ENCODE measurements at places on chromosomes 4 and X.

DNA sequence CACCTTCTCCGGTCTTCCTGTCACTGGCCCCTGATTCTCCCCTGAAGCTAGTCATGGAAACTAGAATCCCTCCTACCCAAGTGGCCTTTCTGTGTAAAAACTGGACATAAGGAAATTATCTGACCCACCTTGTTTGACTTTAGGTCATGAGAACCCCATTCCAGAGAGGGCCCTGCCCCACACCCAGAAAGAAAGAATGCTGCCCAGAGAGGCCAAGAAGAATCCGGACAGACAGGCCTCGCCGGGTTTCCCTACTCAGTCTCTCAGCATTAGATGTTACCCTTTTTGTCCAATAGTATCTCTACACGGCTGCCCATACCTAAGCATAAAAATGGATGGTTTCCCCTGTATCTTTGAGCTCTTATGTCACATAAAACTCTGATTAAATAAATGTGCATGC, 83.3 kb upstream of the HELT start:
- DNase-seq: no peak

DNA sequence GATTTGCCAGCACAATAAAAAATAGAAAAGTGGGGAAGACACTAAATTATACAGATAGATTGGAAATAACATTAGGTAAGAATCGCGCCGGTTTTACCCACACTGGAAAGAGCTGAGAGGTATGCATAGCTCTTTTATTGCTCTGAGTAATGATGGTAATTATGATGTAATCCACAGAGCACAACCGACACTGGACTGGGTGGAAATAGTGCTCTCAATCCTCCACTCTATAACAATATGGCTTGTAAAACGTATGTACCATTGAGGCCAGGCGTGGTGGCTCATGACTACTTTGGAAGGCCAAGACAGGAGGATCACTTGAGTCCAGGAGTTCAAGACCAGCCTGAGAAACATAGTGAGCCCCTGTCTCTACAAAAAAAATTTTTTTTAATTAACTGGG, 104.3 kb upstream of the RAPGEF2 start:
- peak; percentile 59 for DNase-seq

GRCh38 chr4:81628489-81628888, 156.8 kb upstream of the RASGEF1B start:
- no peak for DNase-seq

DNA sequence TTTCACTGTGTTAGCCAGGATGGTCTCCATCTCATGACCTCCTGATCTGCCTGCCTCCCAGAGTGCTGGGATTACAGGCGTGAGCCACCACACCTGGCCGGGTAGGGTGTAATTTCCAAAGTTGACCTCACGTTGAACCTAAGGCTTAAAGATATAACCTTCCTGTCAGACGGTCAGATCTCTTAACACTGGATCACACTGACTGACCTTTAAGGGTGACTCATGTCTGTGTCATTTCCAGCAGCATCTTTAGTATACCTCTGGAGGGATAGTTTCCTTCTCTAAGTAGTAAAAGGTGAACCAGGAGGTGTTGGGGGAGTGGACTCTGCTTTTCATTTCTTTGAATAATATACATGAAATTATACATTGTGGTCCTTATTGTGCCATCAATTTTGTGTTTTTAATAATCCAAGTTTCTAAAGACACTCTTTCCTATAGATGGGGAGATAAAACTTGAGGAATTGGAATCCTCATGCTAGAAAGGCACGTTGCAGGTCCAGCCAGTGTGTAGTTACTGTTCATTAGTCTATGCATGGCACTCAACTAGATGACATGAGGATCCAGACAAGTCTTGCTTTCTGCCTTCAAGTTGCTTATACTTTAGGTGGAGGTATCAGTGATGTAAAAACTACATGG, 45.7 kb downstream of the ARHGAP10 start:
- DNase-seq: peak; percentile 73

DNA sequence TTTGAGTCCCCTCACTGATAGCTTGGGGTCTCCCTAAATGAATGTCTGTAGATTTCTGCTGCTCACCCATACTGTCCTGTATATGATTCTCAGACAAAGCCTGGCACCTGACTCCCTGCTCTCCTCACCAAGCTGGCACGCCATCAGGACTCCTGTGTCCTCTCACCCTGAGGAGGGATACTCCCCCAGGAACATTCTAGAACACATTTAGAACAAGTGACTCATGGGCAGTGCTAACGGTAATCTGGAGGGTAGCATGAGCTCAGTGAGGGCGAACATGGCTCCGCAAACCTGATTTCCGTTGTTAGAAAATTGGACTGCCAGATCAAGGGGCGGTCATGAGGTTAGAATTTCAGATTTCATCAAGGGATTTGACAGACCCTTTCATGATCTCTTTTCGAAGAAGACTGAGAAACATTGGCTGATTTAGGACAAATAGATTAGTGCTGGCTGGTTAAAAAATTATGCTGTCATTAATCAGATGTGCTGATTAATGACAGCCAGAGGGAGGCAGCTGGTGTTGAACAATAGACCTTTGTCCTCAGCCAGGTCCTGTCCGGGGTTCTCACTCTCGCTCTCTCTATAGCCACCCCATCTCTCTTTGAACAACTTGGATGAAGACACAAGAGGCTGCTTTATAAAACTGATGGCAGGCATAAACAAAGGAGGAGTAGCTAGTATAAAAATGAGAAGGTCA, 244.3 kb downstream of the PTTG2 start:
- no peak for DNase-seq

DNA sequence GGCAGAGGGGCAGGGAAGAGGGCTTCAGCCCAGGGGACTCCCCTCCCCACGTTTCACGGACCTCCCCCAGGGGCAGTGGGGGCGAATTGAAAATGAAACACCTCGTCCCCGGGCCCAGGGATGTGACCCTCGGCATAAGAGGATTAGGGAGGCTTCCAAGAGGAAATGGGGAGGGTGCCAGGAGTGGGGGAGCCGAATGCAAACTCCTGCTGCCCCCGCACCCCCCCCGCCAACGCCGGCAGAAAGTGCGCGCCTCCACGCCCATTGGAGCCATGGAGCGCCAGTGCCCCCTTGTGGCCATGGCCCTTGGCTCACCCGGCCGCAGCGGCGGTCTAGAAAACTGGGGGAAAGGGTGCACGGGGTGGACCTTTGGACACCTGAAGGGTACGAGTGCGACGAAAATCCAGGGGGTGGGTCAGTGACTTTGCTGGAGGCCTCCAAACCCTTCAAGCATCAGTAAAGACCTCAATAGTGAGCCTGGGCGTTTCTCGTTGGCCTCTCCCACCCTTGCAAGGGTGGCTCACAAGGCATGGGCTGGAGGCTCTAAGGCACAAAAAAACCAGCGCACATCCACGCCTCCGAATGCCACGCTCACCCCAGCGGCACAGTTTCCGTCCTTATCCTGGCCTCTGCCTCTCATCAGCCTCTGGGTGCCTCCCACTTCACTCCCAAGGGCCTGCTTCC, 120.8 kb upstream of the PJA1 start:
- peak; percentile 59 for DNase-seq

DNA sequence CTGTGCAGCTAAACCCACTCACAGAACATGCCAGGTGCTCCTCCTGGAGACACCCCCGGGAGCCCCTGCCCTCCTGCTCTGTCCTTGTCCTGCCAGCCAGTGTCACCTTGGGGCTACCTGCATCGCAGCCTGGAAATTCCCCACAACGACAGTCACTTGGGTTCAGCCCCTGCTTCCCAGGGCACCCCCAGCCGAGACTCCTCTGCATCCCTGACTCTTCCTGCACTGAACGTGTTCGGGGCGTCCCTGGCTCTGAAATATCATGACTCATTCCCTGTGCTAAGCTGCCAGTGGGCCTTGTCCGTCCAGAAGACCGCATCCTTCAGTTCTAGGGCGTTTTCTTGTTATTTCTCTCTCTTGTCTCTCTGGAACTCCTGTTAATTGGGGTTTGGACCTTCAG, 5.8 kb downstream of the CFAP99 start:
- no peak for DNase-seq

DNA sequence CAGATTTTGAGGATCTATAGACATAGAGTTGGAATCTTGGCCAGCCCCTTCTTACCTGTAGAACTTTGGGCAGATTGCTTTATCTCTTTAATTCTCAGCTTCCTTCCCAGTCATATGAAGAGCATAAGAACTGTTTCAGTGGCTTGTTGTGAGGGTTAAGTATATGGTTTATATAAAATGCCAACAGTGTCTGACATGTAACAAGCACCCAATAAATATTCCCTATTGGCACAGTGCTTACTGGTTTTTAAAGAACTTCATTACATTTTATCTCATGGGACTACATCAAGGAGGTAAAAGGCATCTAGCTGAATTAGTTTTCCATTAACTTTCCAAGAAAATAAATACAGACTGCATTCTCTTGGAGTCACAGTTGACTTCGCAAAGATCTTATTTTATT, 106.7 kb upstream of the LIMCH1 start:
- no peak for DNase-seq

GRCh38 chrX:150347471-150347870, 15.6 kb upstream of the MAMLD1 start:
- no peak for DNase-seq

GRCh38 chr4:15875663-15876460, 62.7 kb downstream of the FGFBP1 start:
- no peak for DNase-seq
